ENCODE measurements at places on chromosomes 5 and 9.

DNA sequence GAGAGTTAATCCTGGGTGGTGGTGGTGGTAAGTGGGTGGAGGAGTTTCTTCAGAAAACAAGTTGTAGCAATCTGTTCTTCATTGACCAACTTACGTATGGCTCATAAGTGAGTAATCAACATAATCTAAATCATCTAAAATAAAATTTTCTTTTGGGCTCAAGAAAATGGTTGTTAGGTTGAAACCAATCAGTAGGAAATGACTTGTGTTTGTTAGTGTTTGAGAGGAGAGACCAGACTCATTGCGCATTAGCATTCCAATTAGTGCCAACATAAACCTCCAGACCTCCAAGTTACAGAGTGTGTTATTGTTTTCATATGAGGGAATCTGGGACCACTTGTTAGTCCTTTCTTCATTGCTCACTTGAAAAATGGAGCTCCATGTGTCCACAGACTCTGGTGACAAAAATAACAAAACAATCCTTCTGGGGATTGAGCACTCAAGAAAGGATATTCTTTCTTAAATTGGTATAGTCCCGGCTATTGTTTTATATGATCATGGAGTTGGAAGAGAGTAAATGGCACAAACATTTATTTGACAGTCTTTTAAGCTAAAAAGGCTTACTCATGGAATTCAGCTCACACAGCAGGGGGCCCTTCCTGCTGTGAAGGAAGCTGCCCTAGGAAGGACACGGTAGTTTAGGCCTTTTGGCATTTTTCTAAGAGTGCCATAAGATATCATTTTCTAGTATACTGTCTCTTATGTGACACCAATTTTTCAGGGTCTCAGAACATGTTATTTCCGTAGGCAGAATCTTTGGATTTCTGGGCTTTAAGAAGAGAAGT is 441.1 kb downstream of the EBF1 start:
- no peak for DNase-seq

DNA sequence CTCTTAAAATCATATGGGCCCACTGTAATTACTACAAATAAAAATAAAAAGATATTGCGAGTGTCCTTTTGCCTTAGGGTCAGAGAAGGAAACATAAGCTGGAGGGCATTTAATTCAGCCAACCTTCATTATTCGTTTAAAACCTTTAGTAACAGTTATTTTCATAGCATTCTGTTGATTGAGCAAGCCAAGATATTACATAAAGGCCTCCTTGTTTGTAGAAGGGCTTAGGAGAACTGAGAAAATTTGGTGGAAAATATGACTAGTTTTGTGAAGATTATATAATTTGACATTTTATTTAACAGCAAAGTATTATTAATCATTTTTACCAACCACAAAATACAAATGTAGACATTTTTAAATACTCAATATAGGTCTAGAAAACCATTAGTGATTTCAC is 62.2 kb downstream of the COX7C start:
- no peak for DNase-seq

- peak; percentile 57 for DNase-seq
These were observed 39.1 kb downstream of the FGD3 start for GRCh38 chr9:92986176-92987119.

- DNase-seq = no peak
These were observed 77.4 kb upstream of the MAST4 start for GRCh38 chr5:66518753-66519152.

GRCh38 chr5:121910036-121910435 is 51.7 kb upstream of the SRFBP1 start:
- DNase-seq = no peak

DNA sequence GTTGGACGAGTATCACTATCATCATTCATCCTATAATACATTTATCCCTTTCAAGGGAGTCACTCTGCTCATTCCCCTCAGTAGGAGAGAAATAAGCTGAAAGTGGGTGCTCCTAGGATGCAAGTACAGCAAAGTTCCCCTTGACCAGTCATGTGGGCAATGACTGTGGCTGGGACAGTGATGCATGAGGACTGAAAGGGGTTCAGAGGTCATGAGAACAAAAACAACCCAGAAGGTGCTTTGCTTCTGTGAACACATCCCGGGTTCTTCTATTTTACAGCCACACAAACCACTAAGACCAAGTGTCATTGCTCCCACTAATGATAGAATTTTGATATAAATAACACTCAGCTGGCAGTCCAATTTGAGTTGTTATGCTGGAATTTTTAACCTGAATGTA is 177.8 kb upstream of the ADCY2 start:
- DNase-seq = no peak

DNA sequence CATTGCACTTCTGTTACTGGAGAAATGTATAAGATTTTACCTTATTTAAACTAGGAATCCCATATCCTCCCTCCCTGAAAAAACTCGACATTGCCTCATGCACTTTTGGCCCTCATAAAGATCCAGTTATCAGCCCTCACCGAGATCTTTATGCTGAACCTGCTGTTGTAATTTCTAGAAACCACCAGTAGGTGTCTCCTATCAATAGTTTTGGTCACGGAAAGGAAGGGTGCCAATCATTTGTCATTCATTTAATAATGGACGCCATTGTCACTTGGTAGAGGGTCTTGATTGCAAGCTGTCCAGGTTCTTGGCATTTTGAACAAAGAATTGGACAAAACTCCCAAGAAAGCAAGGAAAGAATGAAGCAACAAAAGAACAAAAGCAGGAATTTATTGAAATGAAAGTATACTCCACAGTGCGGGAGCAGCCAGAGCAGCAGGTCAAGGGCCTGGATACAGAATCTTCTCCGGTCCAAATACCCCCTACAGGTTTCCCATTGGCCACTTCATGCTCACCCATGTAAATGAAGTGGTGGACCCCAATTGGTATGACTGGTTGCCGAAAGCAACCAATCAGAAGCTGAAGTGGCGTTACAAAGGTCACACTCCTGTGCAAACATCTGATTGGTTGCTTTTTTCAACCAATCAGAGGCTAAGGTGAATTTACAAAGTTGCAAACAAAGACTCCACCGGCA is 524.3 kb downstream of the PSAT1 start:
- DNase-seq = no peak

DNA sequence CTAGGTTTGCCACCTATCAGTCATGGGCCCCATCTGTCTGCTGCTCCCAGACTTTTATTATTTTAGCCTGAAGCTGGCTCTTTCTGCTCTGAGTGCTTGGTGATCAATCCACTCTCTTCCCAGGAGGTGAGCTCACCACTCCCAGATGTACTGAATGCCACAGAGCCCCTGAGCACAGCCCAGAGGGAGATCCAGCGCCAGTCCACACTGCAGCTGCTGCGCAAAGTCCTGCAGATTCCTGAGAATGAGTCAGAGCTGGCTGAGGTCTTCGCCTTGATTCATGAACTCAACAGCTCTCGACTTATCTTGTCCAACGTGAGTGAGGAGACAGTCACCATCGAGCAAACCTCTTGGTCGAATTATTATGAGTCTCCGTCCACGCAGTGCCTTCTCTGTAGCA is 36.0 kb downstream of the HMGXB3 start:
- DNase-seq = no peak

DNA sequence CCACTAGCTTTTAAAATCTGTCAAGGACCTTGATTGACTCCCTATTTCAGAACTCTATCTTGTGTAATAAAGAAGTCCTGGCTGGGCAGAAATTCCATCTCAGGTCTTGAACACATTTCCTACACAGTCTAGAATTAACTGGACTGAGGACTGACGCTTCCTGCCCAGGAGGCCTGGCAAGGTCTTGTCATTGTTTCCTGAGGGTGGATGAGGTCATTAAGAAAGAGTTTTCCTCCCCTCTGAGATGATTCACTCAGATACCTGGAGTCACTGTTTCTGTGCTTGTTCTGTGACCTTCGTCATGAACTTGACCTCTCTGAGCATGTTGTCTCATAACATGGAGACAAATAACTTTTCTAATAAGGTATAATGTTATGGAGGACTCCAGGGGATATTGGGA is 10.0 kb downstream of the MTAP start:
- no peak for DNase-seq

DNA sequence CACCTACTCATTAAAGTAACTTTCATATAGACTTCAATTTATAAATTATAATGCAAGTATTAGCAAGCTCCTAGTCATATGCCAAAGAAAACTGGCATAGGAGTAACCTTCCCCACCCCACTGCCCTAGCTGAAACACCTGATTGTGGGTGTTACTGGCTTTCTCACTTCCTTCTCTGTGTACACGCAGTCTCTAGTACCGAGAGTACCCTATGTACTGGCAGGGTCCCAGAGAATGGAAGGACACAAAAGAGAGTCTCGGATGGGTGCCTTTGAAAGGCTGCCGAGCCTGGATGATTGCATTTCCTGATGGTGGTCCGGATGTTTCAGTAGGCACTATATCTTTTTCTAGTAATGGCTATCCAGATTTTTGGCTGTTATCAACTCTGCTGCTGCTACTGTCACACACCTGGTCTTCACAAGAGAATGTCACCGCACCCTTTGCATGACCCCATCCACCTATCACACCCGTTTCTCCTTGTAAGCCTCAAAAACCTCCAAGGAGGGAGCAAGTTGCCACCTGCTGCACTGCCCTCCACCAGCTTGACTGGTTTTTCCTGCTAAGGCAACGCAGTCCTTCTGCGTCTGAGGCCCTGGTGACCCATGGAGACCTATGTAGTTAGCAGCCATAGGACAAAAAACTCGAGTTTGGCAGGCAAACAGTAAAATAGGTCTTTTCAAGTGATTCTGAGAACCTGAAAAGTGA is 53.8 kb upstream of the CLINT1 start:
- no peak for DNase-seq

DNA sequence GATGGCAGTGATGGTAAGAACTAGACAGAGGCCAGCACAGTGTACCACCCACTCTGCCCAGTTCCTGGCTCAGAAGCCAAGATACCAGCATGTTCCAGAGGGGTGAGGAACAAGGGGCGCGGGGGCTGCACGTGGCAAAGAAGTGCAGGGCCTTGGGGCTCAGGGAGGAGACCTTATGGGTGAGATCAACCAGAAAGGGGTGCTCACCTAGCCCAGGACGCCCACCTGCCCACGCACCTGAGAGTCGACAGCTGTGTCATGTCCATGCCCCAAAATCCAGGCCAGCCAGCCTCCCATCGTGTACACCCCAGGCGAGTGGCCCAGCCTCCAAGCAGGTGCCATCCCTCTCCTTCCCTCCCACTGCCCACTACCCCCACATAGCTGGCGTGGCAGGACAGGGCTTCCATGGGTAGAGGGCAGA is 34.9 kb downstream of the BICD2 start:
- DNase-seq = no peak

GRCh38 chr9:34206561-34206960 is 27.7 kb downstream of the UBAP1 start:
- no peak for DNase-seq

DNA sequence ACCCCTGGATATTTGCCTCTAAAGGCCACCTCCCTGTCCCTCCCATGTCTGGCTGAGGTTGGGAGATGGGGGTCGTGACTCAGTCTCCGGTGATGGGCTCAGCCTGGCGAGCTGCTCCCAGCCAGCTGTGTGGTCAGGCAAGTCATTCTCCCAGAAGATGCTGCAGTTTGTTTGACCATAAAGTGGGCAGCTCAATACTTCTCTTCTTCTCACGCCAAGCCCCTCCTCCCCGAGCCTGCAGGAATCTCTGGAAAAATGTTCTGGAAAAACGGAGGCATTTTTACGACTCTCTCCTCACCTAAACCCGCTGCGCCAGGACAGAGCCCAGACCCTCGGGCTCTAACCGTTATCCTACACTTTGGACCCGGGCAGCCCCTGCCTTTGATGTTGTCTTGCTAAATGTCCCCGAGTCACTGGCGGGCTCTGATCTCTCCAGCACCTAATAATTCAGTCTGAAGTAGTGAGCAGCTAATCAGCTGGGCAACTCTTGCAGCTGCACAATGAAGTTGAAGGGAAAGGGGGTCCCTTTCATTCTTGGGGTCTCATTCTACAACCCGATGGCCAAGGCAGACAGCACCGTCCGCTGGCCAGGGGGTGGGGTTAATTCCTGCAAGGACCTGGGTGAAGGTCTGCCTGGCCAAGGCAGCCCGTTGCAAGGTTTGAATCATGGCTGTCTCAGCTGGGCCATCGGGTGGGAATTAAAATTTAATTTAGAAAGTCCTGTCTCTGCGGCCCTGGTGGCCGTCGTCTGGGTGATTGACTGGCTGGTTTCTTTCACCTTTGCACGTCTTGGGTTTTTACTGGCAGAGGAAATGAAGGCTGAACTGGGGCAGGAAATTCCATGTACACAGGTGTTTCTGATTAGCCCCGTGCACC is 12.3 kb downstream of the DCANP1 start:
- no peak for DNase-seq

GRCh38 chr9:134962973-134963364 is 45.3 kb upstream of the FCN1 start:
- no peak for DNase-seq

DNA sequence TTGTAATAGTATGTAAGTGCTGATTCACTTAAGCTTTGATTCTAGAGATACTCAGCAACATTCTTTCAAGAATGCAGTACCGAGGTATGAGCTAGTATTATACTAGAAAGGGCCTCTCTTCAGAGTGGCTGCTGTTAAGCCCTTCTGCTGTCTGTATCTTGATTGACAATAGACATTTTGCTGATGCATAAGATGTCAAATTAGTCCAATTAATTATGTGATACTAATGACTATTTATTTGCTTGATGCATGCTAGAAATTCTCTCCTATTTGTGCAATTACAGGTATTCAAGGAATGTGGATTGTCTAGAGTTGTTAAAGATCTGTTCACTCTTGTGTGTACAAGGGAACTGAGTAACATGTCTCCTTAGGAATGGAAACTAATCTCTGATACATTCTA is 92.3 kb upstream of the PTGER4 start:
- DNase-seq = no peak

GRCh38 chr5:159051421-159052282 is 48.1 kb downstream of the EBF1 start:
- DNase-seq = no peak

- no peak for DNase-seq
These were observed at the start of gene SEMA4D for GRCh38 chr9:89497978-89498851. TSS of gene SEMA4D (minus strand) at chr9:89498113. CDS start at chr9:89405456, 92,657 bp downstream.

DNA sequence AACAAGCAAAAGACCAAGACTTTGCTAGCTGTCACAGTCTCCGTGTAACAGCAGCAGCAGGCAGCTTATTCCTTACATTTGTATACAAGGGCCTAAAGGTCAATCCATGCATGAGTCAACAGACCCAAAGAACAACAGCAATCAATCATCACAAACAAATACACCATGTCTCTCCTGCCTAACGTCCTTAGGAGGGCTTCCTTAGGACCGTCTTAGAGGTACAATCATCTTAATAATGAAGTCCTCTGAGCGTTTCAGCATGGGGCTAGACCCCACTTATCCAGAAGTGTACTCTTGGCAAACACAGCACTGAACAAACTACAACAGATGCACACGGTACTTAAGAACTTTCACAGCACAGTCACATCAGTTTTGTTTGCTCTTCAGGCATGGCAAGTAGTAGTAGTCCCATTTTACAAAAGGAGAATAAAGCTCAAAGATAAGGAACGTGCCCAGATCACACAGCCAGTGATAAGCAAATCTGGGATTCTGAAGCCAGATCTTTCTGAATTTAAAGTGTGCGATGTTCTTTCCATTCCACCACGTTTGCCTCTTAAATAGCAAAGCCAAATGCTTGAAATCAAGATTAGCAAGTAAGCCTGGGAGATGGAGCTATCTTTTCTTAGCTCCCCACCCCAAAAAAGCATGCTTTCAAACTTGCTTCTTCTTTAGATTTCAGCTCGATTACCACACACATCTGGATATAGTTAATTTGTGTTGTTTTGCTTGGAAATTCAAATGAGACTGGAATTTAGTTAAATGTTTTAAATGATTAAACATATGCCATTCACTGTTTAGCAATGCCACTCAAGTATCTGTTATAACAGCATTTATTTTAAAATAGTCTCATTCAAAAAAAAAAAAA is 24.2 kb downstream of the PSMB7 start:
- DNase-seq = no peak

Measured in naive thymus-derived CD4-positive, alpha-beta T cell (primary cell).